ENCODE measurements at places on chromosomes 3 and 15.
A peak's percentile ranks its signal among the peaks of the same experiment; 100 is the strongest.

- peak; percentile 95 for DNase-seq
These were observed 31.4 kb upstream of the ZBTB38 start for GRCh38 chr3:141336672-141337522.

DNA sequence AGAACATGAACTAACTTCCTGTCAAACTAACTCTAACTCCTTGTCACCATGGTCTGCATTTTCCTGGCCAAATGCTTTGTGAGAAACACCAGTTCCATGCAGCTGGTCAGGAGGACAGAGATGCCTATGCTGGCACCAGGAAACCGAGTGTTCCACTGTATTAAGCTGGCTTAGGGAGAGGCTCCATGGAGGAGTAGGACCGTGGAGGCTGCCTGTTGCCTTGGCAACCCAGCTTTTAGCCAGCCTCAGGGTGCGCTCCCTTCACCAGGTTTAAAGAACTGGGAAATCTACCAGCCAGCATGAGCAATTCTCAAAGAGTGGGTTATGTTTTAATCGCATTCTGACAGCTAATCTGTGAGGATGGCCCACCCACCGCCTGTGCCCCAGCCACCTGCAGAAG is 394.1 kb downstream of the OCA2 start:
- no peak for DNase-seq

DNA sequence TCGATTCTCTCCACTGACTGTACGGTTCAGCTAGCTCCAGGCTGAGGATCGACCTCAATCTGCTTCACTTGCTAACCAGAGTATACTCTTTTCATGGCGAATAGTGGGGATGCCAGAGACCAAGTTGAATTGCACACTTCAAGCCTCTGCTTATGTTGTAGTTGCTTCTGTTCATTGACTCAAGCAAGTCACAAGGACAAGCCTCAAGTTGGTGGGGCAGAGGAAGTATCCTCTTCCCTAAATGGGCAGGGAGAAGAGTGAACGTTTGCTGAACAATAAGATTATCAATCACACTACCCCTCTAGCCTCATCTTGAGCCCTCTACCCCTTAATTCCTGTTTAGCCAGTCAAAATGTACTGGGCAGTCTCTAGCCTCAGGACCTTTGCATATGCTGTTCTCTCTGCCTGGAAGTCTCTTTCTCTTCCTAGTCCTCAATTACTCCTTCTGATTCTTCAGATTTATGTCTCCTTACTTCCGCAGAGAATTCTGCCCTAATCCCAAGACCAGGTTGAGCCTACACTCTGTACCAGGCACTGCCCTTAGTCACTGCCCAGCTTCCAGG is 390.4 kb upstream of the PROK2 start:
- no peak for DNase-seq

DNA sequence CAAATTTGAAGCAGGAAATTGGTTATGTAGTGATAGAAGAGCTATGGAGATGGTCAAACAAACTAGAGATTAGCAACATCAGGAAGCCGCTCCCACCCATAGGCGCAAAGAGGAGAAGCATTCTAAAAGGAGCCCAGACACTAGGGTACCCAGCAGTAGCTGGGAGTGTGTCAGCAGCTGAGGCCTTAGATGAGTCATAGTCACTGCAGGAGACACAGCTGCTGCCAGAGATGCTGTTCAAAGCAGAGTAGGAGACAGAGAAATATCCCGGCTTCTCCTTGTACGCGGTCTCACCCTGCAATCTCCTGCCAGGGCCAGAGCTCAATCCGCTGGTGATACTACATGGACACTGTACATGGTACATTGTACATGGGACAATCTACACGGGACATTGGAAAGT is 61.9 kb downstream of the VGLL3 start:
- DNase-seq, result peak; percentile 67

DNA sequence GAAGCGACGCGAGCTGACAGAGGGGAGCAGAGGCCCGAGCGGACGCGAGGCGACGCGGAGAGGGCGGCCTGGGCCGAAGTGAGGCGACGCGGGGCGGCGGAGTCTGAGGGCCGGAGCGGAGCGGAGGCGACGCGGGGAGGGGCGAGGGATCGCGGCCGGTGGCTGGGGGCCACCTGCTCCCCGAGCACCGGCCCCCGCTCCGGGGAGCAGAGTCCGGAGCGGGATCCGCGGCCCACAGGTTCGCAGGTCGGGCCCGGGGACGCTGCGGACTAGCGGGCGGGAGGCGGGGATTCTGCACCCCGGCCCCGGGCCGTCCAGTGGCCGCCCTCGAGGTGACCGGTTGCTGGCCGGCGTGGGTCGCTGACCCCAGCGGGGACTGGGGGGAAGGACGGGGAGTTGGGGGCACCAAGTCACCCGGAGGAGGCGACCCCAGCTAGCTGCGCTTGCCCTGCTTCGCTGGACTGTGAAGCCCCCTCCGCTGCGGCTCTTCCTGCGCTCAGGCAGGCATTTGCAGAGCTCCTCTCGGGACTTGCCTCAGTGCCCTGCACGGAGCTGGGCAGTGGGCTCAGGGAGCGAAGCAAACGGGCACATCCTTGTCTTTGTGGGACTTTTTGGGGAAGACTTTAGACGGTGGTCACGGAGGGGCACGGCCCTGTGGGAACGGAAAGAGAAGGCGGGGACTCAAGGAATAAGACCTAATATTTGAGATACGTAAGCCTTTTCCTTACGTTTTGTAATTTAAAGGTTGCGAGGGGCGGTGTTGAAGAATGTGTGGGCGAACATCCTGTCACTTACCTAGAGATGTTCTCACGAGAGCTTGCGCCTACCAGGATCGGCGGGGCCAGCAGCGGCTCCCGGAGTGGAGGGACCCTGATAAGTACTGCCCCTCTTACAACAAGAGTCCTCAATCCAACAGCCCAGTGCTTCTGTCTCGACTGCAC is 566 bp downstream of the HMCES start:
- peak; percentile 67 for DNase-seq

DNA sequence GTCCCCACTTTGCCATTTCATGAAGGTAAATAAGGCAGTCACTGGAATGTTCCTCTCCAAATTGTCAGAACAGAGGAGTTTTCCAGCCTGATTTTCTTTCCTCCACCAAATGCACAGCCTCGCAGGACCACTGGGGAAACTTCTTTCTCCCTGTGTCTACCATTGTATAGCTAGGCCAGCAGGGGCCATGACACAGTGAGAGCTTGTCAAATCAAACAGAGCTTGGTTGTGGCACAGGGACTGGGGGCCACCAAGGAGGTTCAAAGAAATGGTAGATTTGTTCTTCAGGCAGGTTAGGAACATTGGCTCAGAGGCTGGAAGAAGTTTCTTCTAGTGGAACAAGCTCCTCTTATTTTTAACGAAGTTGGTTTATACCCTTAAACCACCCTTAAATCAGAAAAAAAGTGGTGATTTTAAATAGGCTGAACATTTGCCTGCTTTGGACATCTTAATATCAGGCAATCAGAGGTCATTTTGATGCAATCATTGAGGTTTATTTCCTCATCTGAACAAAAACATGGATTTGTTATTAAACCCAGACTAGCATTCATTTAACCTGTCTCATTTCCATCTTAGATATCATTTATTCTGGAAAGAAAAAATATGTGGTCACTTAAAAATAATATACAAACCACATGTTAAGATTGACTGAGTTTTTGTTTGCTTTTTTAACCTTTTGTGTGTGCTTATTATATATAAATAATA is 105.6 kb downstream of the GTPBP8 start:
- DNase-seq, result peak; percentile 73

DNA sequence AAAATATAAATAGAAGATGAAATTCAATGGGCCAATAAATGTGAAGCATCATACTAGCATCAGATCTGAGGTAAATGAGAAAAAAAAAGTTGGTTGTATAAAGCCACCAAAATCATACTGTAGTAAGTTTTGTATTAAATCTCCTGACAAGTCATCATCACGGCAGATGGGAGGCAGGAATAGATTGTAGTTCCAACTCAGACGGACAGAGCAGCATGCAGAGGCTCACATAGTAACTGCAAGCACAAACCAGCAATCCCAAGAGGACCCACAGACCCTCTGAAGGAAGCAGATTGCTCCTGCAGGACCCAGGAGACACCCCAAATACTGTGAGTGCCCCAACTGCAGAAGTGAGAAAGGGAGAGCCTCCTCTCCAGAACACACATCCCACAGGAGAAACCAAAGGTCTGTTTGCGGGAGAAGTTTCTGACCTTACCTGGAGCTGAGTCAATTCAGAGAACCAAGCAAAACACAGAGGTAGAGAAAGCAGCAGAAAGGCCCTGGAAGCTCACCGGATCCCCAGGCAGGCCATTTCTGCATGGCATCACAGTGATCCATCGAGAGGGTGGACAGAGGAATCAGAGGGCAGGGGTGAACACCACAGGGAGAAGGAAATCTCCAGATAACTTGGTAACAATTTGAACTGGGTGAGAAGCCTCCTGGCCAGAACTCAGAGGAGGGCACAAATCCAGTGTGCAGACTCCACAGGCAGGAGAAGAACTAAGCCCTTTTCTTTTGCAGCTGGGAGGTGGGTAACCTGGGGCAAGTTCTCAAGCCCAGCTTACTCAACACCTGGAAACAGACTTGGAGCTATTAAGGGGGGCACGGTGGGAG is 141.6 kb upstream of the ARHGEF26 start:
- DNase-seq, result no peak

DNA sequence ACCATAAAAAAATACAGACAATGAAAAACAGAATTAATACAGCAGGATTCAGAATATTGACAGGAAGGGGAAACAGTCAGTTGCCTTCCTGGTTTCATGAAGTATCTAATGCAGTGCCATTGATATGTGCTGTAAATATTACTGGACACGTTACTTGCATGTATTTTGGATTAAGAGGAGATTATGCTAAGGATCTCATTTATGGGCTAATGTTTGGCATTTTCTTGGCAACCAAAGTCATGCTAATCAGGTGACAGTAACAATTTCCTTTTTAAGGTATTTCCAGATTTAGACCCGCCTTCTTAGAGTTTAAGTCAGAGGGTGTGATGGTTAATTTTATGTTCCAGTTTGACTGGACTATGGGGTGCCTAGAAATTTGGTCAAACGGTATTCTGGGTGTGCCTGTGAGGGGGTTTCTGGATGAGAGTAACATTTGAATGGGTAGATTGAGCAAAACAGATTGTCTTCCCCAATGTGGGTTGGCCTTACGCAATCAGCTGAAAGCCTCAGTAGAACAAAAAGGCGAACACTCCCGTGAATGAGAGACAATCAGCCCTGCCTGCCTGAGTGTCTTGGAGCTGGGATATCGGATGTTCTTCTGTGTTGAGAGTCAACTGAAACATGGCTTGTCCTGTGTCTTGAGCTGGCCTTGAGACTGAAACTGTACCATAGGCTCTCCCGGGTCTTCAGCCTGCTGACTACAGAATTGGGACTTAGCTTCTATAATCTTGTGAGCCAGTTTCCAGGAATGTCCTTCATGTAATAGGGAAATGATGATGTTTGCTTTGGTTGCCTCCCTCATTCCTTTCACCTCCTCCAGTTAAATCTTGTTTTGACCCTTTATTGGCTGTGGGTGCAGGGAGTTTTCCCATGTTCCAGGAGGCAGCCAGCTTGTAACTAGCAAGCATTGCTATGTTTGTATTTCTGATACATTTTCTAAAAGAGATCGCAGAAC is 10.5 kb downstream of the SQOR start:
- peak; percentile 85 for DNase-seq

DNA sequence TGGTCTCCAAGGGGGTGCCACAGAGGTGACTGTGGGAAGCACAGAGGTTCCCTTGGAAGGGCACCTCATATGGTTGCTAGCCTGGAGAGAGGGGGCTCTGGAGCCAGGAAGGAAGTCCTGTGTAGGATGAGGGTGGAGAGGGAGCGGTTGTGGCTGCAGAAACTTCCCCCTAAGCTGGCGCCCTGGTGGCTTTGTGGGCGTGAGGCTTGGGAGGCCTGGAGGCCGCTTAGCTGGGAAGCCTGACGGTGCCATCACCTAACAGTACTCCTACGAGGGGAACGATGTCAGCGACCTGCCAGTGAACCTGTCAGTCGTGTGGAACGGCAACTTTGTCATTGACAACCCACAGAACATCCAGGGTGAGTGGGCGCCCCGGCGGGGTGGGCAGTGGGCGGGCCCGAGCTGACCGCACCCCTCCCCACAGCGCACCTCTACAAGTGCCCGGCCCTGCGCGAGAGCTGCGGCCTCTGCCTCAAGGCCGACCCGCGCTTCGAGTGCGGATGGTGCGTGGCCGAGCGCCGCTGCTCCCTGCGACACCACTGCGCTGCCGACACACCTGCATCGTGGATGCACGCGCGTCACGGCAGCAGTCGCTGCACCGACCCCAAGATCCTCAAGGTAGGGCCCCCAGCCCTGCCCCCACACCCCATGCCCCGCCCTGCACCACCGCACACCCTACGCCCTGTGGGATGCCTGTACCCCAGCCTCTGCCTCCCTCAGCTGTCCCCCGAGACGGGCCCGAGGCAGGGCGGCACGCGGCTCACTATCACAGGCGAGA is 31.0 kb downstream of the PLXNA1 start:
- no peak for DNase-seq

DNA sequence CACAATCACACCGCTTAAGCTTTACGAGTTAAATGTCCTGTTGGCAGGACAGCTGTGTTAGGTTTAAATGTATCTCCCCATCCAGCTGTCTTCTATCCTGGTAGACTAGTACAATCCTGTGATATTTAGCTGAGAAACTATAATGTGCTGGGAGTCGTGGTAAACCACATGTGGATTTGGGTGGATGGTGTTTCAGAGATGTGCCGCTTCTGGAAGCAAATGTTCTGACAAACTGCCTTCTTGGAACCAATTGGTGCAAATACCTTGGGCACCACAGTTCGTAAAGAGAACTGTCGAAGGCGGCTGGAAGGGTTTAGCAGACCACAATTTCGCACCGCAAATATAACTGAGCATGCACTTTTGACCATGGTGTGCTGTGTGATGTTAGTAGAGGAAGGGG is 15.0 kb downstream of the SCG5 start:
- DNase-seq, result no peak

DNA sequence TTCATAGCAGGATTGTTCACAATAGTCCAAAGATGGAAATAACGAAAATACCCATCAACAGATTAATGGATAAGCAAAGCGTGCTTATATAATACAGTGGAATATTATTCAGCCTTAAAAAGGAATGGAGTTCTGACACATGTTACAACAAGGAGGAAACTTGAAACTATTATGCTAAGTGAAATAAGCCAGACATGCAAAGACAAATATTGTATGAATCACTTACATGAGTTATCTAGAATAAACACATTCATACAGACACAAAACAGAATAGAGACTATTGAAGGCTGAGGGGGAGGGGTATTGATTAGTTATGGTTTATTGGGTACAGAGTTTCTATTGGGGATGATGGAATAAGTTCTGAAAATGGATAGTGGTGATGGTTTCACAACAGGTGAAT is 438.6 kb downstream of the CADM2 start:
- DNase-seq, result no peak

GRCh38 chr3:179093807-179094206 is 22.2 kb upstream of the ZMAT3 start:
- peak; percentile 34 for DNase-seq

- no peak for DNase-seq
These were observed 783 bp upstream of the ISG20 start for GRCh38 chr15:88637841-88638625.

DNA sequence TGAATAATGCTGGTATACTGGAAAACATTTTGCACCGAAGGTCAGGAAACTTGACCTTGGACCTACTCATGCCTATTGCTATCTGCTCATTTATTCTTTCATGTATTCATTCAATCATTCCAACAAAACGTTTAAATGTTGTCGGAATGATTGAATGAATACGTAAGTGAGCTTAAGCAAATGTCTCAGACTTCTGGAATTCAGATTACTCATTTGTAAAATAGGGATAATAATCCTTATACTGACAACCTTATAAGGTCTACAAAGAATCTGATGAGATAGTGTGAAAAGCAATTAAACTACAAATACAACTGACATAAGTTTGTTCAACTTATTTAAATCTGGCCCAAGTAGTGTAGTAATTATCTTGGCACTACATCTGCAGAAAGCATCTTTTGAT is 288.7 kb downstream of the WDR72 start:
- no peak for DNase-seq
